Stimulated activated effector memory CD8-positive, alpha-beta T cell treated with anti-CD3 and anti-CD28 coated beads, Interleukin-12 subunit alpha, Interleukin-12 subunit beta, amount 100 ng/mL, for 72 hours (primary cell): ENCODE measurements at places on chromosomes 2 and 18.

DNA sequence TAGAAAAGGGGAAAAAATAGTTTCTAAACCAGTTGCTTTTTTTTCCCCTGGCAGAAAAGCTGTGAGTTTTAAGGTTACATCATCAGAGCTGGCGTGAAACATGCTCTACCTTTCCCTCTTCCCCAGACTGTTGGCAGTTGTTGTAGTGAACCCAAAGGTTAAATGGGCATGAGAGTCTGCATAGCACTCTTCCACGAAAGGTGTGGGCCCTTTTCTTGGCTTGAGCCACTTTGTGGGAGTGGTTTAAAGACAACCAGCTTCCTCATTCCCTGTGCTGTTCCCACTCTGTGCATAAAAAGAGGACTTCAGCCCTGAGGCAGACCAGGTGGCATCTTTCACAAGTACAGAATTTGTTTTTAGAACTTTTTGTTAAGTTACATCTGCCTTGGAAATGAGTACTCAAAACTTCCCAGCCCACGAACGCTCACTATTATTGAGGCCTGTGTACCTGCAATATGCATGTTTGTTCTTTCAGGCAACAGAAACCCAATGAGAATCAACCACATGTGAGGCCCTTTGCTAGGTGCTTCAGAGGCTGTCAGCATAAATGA, 243.8 kb downstream of the BABAM2 start:
- no peak for DNase-seq

GRCh38 chr18:62979176-62979575, 263.8 kb downstream of the PHLPP1 start:
- no peak for DNase-seq

GRCh38 chr2:74461187-74462053, 3.2 kb downstream of the WBP1 start:
- DNase-seq: no peak

- no peak for DNase-seq
Measured at GRCh38 chr2:111904726-111905474, 6.5 kb downstream of the MERTK start.

- no peak for DNase-seq
Measured at GRCh38 chr2:5740053-5740452, 47.9 kb downstream of the SOX11 start.
